ENCODE measurements at places on chromosomes 7 and 10.
A peak's percentile ranks its signal among the peaks of the same experiment; 100 is the strongest.

- DNase-seq = no peak
These were observed 741.5 kb downstream of the TYW1 start for GRCh38 chr7:67738145-67738544.

DNA sequence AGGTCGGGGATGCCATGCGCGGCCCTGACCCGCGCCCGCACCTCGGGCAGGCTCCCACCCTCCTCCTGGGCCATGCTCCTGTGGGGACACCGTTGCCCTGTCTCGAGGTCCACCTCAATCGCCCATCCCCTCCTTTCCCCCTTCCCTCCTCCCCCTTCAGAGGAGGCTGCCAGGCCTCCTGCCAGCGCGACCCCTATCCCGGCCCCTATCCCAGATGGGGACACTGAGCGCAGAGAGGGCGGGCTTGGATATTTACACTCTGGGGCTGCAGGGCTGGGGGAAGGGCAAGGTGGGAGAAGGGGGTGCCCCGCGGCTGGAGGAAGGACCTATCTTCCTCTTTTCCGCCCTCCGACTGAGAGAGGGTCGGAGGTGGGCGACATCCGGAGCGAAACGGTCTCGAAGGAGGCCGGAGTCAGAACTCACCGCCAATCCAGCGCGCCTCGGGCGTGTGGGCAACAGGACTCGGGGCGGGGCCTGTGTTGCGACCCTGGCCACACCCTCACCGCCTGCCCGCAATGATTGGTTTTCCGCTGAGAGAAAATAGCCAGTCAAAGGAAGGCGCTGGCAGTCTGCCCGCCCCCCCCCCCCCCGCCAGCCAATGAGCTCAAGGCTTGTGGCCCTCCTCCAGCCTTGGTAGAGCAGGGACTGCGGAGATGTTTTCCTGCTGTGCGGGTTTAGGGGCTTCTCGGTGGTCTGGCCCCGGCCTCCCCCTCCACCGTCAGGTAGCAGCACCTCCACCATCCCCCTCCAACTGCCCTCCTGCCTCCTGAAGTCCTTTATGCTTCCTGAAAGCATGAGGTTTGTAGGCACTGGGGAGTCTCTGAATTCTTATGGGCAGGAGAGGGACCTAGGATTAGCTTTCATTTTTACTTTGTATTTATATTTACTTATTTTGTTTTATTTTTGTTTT is at the start of gene METTL27:
METTL27 (minus strand) TSS at position 450 of the 910 bp plus-strand sequence; CDS start at position 74, 376 bp downstream.
- DNase-seq = no peak

- DNase-seq = no peak
These were observed 64.0 kb upstream of the CDK1 start for GRCh38 chr10:60714233-60714632.

- DNase-seq = no peak
These were observed 204.7 kb upstream of the HDAC9 start for GRCh38 chr7:18290865-18291264.

- no peak for DNase-seq
These were observed 32.2 kb upstream of the ITGB8 start for GRCh38 chr7:20298486-20298901.

DNA sequence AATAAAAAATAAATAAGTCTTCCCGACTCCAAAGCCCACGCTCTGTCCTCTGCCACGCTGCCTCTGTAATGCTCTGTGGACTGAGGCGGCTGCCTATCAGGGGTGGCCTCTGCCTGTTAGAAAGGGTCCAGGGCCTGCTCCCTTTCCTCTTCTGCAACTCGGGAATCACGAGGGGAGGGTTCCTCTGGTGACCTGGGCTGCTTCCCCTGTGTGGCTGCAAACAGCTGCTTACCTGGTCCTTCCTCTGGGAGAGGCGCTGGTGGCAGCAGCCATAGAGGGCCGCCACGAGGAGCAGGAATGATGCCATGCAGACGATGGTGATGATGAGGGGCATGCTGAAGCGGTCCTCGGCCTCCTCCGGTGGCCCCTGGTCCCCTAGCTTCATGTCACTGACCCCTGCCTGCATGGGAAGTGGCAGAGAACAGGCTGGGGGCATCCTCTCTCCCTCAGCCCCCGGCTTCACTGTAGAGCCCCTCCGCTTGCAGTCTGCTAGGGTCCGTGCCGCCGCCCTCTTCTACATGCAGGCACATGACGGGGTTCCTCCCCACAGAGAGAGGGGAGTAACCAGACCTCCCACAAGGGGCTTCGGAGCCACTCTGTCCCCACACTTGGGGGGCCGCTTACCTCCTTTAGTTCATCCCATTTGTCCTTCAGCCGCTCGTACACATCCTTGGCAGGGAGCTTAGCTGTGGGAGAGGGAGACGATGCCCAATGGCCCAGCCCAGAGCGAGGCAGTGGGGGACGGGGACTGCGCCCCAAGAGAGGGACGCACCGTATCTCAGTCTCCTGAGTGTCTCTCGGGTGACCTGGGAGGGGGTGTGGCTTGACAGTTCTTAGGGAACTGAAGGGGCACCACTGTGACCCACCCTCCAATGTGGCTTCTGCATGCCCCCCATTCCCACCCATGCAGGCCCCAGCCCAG is 50.5 kb downstream of the PODXL start:
- no peak for DNase-seq

- no peak for DNase-seq
These were observed 46.4 kb upstream of the NXPH1 start for GRCh38 chr7:8386926-8387550.

DNA sequence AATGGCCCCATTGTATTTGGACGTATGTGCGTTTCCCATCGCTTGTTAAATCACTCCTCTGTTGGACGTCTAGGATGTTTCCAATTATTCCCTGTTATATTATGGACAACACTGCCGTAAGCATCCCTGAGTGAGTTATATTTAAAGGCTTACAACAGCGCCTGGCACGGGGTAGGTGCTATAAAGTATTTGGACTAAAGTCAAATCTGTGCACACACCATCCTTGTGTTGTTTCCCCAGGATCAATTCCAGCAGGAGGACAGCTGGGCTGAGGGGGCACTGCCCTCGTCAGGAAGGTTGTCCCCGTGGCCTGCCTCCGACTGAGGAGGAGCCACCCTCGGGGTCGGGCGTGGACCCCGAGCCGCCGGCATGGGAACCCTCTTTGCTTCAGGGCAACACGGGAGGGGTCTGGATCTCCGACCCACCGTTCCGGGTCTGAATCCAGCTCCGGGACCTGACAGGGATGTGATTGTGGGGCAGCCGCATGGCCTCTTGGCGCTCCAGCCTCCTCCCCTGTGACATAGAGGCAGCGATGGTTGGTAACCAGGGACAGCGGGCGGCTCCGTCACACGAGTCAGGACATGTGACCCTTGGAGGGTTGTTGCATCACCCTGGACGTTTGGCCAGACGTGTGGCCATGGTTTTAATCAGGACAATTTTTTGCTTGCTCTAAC is 1.5 kb upstream of the JAKMIP3 start:
- no peak for DNase-seq

DNA sequence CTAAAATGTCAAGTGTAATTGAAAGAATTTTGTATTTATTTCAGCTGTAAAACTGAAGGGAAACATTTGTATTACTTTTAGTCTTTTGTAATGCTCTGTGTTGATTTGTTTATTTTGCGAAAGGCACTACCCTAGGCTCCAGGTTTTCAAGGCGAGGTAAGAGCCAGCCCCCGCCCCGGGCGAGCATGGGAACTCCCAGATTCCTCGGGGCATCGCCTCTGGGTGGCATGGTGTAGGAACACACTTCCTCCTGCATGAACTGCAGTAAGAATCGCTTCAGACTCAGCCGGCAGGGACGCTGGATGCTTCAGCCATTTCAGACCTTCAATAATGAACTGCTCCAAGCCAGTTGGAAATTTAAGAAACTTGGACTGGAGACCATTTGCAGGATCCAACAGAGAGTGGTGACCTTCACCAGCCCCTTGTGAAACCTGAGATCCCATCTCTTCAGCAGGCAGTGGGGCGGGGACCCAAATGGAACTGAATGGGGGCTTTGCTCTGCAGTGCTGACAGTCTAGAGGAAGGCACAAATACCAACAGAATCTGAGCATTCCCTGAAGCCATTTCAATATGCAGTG is 544.3 kb upstream of the MGMT start:
- no peak for DNase-seq

GRCh38 chr10:44889834-44890233 is 21.3 kb upstream of the TMEM72 start:
- DNase-seq = no peak

- no peak for DNase-seq
These were observed 41.1 kb upstream of the TMEM72 start for GRCh38 chr10:44870031-44870430.

- DNase-seq = no peak
These were observed 8.0 kb downstream of the COA1 start for GRCh38 chr7:43721193-43721806.

GRCh38 chr7:88516429-88516828 is 209.7 kb upstream of the STEAP4 start:
- no peak for DNase-seq

DNA sequence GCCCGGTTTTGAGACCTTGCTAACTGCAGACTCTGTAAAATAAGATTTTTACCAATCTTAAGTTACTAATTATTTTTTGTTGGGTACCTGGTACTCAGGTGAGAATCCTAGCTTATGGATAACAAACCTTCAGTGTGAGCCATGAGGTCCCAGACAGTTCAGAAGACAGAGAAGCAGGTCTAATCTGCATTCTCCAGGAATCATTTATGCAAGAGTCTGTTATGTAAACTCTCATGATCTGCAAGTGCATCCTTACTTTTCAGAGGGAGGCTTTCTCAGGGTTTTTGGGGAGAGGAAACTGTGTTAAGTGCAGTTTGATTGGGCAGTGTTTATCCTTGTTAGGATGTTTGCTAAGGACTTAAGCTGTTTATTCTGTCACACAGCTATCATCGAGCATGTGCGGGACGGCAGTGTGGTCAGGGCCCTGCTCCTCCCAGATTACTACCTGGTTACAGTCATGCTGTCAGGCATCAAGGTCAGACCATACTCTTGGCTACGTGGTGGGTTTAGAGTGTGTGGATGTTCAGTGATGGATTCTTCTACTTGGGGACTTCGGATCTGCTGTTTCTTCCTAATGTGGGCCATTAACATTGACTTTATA is 50.2 kb downstream of the SND1 start:
- no peak for DNase-seq

DNA sequence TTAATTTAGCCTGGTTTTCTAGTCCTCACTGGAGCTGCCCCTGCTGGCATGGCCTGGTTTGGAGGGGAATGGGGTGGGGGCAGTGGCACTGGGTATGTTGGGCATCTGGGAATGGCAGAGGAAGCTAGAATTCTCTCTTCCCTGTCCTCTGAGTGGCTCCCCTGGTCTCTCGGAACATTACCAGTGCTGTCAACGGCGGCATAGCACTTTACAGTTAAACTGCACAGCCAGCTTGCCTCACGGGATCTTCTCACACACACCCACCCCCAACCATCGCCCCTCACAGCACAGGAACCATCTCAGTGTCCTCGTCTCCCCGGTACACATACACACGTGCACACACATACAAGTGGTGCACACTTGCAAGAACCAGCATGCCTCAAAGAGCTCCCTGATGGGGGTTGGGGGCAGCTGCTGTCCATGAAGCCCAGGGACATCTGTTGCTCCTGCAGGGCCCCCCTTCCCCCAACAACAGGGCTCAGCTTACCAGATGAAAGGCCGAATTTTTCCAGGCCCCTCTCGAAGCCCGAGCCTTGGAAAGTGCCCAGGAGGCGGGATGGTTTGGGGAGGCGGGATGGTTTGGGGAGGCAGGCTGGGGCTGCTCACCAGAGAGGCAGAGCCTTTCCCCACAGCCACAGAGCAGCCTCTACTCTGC is 41.0 kb downstream of the TSPAN15 start:
- DNase-seq = no peak

DNA sequence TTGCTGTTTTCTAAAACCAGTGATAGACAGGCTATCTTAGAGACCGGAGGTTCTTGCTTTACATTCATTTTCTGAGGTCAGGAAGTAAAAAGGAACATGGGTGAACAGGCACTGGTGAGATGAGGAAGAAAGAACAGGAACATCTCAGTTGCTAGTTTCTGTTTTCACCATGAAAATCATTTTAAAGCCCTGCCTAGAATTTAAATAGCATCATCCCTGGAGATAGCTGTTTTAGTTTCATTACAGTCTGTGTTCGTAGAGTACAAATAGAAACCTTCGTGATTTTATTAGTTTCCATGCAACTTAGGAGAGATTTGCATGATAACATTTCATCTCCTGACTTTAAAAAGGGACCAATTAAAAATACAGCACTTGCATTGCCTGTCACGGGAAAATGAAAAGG is 14.7 kb downstream of the KCNMA1 start:
- DNase-seq = no peak

DNA sequence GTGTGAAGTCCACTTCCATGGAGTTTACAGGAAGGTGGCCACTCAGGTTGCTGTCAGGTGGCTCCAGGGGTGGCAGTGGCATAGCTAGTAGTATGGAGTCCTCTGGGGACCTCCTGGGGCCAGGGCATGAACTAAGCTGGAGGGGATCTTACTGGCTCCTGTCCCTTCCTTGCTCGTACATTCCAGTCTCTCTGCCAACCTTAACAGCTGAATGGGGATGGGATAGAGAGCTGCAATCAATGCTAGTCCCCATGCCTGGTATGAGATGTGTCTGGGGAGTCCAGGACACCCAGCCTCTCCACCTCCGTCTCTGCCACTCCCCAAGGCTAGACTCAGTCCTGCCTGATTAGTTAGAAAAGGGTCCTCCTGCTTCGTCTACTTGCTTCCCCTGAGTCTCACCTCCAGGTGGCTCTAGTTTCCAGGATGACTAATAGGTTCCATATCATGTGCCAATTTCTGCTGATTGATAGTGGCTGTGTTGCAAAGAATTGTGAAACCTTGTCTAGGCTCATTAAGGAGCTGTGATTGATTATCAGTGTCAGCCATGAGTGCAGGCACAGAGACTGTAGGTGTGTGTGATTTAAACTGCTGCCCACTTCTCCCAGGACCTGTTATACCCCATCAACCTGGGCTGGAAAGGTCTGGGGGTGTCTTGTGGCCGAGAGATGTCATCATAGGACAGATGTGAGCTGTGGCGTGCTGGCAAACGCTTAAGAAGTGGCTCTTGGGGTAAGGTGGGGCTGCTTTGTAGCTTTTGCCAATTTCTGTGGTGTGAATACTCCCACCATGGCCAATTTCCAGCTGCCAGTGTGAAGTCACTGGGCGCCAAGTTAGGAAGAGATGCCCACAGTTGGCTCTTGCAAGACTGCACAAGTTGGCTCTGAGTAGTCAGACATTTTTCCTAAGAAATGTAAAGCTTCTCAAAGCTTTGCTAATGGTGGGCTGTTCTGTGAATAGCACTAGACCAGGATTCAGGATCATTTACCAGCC is 59.8 kb downstream of the COL13A1 start:
- DNase-seq = peak; percentile 63

GRCh38 chr10:60203993-60204618 is 185.6 kb downstream of the ANK3 start:
- DNase-seq = no peak
